HCT116 (cell line): ENCODE measurements at places on chromosomes 1 and 21. TPM values are rescaled to one million over a fixed set of nuclear protein-coding genes. Genes with fewer than 3 reads are reported as not detected.

GRCh38 chr1:12591267-12591938 lies 26.6 kb downstream of the DHRS3 start:
- no peak for DNase-seq

DNA sequence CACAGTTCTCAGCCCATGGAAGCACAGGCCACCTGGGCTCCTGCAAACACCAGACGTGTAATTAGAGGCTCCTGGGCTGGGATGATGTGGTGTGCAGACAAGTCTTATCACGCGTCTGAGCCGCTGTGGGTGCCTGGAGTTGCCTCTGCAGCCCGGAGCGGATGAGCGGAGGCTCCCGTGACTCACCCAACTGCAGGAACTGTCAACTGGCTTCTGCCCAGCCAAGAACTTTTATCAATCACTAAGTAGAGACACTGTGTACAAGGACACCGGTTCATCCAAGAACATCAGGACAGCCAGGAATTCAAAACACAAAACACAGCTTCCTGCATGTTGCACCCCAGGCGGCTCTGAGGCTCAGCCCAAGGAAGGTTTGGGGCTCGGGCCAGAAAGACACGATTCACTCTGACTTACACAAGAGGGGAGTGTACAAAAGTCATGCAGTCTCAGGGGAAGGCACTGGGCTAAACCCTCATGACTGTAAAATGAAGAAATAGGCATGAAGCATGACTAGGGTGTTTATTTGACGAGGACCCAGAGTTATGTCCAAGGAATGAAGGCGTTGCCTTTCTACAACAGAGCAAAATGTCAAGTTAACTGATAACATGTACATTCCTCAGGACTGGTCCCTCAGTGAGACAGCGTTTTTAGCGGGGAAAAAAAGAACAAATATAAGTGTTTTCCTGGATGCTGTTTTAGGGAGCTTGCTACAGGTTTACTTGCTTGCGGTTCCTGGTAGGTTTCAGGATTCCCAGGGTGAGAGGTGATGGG lies 21.1 kb downstream of the ERRFI1 start:
- DNase-seq = no peak

GRCh38 chr1:185257950-185258208 lies 59.2 kb downstream of the IVNS1ABP start:
- no peak for DNase-seq

Gene JTB
- total RNA-seq = 123 TPM

DNA sequence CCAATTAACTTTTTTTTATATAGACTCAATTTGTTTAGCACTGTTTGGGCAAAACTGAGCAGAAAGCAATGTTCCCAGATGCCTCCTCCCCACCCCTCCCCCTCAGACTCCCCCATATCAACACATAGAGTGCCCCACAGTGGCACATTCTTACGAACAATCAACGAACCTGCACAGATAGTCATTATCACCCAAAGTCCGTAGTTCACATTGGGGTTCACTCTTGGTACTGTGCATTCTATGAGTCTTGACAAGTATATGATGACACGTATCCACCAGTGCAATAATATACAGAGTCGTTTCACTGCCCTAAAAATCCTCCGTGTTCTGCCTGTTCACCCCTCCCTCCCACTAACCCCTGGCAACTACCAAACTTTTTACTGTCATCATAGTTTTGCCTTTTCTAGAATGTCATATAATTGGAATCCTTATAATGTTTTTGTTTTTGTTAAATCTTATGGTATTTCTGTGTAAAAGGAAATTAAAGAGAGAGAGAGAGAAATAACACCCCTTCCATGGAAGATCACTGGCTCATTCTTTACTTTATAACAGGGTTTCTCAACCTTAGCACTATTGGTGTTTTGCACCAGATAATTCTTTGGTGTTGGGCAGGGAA lies 37.2 kb upstream of the HNRNPU start:
- no peak for DNase-seq
